ENCODE measurements at places on chromosomes 13 and 19.

- DNase-seq = no peak
These were observed 30.4 kb upstream of the PCDH8 start for GRCh38 chr13:52878831-52879230.

- DNase-seq = no peak
These were observed 19.2 kb downstream of the EPN1 start for GRCh38 chr19:55694241-55694655.

DNA sequence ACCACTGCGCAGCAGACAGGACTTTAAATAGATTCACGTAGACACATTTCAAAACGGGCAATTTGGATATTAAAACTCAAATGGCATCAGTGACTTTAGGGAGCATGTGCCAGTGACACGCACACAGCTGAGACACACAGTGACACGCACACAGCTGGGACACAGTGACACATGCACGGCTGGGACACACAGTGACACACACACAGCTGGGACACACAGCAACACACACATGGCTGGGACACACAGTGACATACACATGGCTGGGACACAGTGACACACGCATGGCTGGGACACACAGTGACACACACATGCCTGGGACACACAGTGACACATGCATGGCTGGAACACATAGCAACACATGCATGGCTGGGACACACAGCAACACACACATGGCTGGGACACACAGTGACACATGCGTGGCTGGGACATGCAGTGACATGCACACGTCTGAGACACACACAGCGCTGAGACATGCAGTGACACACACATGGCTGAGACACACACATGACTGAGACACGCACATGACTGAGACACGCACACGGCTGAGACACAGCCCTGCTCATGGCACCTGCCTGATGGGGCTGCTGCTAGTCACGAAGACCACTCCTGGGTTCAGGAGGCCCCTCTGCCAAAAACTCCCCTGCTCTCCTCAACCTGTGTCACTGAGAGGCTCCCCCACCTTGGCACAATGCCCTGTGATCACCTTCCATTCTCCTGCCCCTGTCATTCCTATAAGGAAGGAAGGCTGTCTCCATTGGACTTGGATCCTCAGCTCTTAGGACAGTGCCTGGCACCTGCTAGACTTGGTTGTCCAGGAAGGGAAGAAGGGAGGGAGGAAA, 52.5 kb downstream of the SOX1 start:
- DNase-seq = no peak

- no peak for DNase-seq
These were observed 16.3 kb upstream of the GPR183 start for GRCh38 chr13:99323488-99323887.

GRCh38 chr19:2255982-2256685, at the start of gene JSRP1:
TSS of gene JSRP1 (minus strand) at chr19:2256417. CDS start at chr19:2255314, 1,103 bp downstream.
- DNase-seq = no peak

DNA sequence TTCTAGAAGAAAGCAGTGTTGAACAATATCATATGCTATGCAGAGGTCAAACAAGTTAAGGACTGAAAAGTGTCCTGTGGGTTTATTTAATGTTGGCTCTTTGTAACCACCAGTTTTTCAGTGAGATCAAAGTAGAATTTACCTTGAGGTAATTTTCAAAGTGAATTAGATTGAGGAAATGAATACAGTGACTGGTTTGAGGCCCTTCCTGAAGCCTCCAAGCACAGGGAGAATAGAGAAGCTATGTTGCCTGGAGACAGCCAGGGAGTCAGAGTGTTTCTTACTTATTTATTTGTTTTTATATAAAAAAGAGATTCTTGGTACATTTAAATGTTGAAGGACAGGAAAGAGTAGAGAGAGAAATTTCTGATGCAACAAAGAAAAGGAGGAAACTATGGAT, 954.3 kb upstream of the SPRY2 start:
- DNase-seq = no peak

DNA sequence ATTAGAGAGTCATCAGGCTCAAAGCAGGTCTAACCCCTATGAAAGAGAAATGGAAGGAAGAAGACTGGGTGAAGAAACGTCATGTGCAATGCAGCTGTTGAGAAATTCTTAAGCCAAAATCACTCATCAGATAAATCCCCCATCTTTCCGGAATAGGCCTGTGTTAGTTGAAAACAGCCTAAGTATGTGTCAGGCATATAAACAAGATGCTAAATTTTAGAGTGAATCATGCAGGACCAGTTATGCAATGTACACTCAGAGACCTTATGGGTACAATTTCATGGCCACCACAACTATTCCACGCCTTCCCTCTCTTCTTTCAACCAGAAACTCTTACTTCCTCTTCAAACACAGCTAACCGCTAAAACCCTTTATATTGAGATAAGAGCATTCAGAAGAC, 717.7 kb upstream of the ATXN8OS start:
- DNase-seq = no peak

- DNase-seq = no peak
These were observed 304.4 kb downstream of the DCLK1 start for GRCh38 chr13:35826626-35827254.

DNA sequence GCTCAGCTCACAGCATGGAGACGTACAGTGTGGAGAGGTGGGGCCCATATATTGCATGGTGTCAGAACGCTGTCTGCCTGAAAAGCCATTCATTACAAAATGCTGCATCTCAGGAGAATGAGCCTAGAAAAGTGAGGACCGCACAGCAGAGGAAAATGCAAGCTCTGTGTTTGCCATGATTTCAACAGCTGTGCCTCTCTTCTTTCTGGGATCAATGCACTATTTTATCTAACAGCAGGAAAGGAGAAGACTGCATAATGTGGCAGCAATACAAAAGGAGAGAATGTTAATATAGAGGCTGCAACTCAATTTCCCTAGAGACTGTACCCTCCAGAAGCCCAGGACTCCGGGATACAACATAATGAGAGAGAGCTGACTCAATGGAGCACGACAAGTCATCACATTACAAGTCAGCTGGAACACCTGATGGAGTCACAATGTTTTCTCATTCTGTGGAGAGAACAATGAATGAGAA, 368.0 kb downstream of the FGF14 start:
- no peak for DNase-seq

- no peak for DNase-seq
These were observed 159.5 kb downstream of the RBM26 start for GRCh38 chr13:79246578-79246949.

- DNase-seq = no peak
These were observed 42.1 kb downstream of the PTPRS start for GRCh38 chr19:5298471-5298901.

DNA sequence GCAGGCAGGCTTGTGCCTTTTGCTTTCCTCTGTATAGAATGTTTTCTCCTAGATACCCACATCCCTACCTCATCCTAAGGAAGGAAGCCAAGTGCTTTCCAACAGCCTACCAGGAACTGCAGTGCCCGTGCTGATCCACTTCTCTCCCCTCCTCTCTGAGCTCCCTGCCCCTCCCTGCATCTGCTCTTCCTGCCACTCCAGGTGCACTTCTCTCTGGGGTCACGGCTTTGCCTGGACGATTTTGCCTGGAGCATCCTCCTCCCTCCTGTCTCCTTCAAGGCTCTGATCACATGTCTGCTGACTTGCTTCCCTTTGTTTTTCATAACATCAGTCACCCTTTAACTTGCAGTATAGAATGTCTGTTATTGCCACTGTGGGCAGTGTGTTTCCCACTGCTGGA, 34.7 kb upstream of the IRS2 start:
- DNase-seq = no peak

DNA sequence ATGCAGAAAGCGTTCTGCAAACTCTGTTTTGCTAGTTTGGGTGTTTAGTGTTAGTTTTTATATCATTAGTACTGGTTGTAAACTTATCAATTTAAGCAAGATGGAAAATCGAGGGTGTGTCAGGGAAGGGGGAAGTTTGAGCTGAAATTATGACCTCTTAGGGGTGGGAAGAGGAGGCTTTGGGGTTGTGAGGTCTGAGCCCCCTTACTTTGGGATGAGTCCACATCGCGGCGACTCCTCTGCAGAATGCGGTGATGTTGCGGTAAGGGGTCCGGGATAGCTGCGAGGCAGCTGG, 743 bp upstream of the NDUFS7 start:
- DNase-seq = no peak

DNA sequence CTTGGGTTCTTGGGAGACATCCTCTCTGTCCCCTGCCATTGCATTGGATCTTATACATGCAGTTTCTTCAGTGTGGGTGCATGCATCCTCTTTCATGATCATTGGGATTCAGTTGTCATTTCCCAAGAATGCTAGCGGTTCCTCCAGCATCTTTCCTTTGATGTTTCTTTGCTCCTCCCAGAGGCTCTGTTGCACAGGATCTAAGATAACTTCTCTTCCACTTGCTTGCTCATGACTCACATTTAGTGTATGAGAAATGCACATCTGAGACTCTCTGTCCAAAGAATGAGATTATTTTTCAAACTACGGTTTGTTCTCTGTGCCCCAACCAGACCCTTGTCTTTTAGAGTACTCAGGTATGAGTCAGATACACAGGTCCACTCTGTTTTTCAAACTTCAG, 197.1 kb downstream of the NDFIP2 start:
- DNase-seq = peak; percentile 22

DNA sequence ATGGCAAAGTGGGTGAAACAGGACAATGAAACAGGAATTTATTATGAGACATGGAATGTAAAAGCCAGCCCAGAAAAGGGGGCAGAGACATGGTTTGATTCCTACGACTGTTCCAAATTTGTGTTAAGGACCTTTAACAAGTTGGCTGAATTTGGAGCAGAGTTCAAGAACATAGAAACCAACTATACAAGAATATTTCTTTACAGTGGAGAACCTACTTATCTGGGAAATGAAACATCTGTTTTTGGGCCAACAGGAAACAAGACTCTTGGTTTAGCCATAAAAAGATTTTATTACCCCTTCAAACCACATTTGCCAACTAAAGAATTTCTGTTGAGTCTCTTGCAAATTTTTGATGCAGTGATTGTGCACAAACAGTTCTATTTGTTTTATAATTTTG, 8.6 kb downstream of the CLN5 start:
- DNase-seq = no peak

DNA sequence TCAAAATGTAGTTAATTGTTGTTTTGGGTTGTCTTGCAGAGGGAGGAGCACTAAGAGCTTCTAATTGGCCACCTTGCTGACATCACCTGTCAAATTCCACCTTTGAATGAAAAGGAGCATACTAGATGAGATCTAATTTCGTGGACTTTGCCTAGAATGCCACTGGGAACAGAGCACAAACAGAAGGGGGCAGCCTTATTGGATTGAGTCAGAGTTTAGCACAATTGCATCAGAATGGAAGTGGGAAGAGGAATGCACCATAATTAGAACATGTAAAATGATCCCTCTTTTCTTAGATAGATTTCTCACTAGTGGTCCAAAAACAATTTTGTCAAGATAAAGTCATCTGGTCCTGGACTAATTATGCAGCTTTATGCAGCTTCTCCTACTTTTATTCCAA, 1552.2 kb downstream of the PCDH9 start:
- DNase-seq = peak; percentile 36

- peak; percentile 97 for DNase-seq
These were observed 97.7 kb downstream of the SIPA1L3 start for GRCh38 chr19:38004521-38005223.

- DNase-seq = no peak
These were observed 14.3 kb downstream of the MRPS12 start for GRCh38 chr19:38944981-38945506.

- DNase-seq = peak; percentile 68
These were observed 1246.2 kb downstream of the SLITRK1 start for GRCh38 chr13:82636119-82636518.

- no peak for DNase-seq
These were observed 46.9 kb downstream of the FGF9 start for GRCh38 chr13:21717817-21718216.

- DNase-seq = no peak
These were observed 3.3 kb upstream of the SLC39A3 start for GRCh38 chr19:2743099-2743498.

- no peak for DNase-seq
These were observed 7.3 kb downstream of the LYL1 start for GRCh38 chr19:13095393-13095784.

DNA sequence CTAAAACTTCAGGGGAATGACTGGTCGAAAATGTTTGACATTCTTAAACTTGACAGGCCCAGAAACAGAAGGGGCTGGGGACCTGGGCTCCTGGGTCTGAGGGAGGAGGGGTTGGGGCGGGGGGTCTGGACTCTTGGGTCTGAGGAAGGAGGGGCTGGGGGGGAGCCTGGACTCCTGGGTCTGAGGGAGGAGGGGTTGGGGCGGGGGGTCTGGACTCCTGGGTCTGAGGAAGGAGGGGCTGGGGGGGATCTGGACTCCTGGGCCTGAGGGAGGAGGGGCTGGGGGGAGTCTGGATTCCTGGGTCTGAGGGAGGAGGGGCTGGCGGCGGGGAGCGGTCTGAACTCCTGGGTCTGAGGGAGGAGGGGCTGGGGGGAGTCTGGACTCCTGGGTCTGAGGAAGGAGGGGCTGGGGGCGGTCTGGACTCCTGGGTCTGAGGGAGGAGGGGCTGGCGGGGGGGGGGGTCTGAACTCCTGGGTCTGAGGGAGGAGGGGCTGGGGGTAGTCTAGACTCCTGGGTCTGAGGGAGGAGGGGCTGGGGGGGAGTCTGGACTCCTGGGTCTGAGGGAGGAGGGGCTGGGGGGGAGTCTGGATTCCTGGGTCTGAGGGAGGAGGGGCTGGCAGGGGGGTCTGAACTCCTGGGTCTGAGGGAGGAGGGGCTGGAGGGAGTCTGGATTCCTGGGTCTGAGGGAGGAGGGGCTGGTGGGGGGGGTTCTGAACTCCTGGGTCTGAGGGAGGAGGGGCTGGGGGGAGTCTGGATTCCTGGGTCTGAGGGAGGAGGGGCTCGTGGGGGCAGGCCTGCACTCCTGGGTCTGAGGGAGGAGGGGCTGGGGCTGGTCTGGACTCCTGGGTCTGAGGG, 5.5 kb upstream of the KLK6 start:
- no peak for DNase-seq

DNA sequence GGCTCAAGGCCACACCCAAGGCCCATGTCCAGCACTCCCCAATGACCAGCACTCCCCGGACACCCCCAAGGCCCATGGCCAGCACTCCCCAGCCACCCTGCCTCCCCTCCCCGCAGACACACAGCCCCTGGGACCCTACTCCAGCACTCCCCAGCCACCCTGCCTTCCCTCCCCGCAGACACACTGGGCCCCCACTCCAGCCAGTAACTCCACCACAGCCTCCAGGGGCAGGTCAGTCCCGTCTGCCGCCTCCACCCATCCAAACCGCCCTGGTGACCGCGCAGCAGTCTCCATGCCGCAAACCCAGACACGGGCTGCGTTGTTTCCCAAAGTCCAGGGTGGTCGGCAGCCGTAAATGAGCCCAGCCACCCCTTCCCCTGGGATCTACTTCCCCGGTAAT, 70.7 kb downstream of the SPACA7 start:
- DNase-seq = no peak

DNA sequence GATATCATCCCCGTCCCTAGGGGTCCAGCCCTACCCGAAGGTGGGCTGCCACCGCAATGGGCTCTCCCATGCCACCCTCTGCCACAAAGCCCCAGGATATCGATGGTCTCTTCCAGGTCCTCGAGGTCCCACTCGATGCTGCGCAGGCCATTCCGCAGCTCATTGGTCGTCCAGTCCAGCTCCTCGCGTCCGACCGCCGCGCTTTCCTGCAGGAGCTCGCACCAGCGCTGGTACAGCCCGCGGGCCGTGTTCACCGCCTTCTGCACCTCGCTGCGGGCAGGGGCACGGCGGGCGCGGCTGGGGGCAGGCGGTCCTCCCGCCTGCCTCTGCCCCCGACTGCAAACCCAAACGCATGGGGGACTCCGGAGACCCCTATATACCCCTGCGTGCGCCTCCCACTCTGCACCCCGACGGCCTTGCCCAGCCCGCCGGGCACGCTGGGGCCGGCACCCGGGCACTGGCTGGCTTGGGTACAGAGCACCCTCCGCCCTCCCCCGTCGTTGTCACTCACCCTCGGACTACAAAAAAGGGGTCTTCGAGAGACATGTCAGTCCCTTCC, 468 bp downstream of the STX10 start:
- DNase-seq = peak; percentile 67
